Urinary bladder (tissue), 4 donors: ENCODE measurements at places on chromosomes 5 and 9. TPM values are rescaled to one million over a fixed set of nuclear protein-coding genes. Genes with fewer than 3 reads are reported as not detected.

The SLC25A48 gene
- 0.37 TPM for total RNA-seq

The PCDHGB3 gene
- total RNA-seq = 7.3 TPM

The SCGB3A2 gene
- not detected for total RNA-seq

The DRD1 gene
- 4.2 TPM for total RNA-seq

The PCDHB15 gene
- total RNA-seq = 7.8 TPM

The FBXL7 gene
- 15.3 TPM for total RNA-seq

DNA sequence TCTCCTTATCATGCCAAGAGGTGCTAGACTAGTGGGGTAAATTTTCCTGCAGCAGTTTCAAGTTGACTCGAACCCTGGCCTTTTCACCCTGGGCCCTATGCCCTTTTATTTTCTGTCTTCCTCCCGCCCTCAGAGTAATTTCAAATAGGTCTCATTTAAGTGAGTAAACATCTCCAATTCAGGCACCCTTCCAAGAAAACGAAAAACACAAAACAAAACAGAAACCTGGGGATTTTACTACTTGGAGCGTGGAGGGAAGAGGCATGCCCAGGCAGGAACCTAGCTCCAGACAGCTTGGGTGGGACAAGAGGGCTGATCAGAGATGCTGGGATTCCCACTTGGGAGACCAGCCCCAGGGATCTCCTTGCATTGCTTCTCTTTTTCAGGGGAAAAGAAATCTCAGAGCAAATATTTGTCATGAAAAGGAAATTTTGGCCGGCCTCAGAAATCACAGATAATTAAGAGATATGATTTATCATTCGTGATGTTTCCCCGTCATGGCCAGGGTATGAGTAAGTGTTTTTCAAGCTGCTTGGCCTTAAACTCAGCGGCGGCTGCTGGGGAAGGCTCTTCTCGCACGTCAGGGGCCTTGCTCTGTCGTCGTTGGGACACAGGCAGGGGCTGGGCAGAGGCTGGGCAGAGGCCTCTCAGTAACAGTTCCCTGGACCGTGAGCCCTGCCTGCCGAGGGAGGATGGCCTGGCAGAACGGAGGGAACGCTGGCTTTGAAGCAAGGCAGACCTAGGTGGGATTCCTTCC lies 248.6 kb upstream of the KLF4 start:
- peak; percentile 52 for DNase-seq

GRCh38 chr9:20112205-20112783 lies 323.5 kb upstream of the SLC24A2 start:
- DNase-seq = no peak

The GEMIN5 gene
- 18.0 TPM for total RNA-seq

GRCh38 chr9:114588651-114589526 lies 1.3 kb downstream of the ATP6V1G1 start:
- no peak for DNase-seq

GRCh38 chr9:37198831-37199230 lies 78.5 kb downstream of the ZCCHC7 start:
- no peak for DNase-seq

DNA sequence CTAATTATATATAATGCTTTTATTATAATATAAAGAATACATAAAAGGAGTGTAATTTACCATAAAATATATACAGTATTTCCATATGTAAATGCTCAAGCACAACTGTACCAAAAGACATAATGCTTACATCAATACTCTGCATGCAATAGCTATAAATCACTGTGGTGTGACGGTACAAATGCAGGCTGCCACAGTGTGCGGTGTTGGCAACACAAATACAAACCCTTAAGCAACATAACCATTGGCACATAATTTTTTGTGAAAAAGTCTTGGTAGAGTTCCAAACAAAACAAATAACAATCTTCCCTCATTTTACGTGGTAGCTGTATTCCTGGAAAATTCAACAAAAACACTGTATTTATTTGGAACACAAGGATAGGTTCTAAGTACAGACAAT lies 1.9 kb upstream of the SHISAL2B start:
- no peak for DNase-seq

GRCh38 chr5:168578006-168578405 lies 1.2 kb downstream of the PANK3 start:
- DNase-seq = no peak

- no peak for DNase-seq
Observed at GRCh38 chr5:138033907-138034306, 1.0 kb upstream of the FAM13B start.

The IL31RA gene
- total RNA-seq = 0.26 TPM

DNA sequence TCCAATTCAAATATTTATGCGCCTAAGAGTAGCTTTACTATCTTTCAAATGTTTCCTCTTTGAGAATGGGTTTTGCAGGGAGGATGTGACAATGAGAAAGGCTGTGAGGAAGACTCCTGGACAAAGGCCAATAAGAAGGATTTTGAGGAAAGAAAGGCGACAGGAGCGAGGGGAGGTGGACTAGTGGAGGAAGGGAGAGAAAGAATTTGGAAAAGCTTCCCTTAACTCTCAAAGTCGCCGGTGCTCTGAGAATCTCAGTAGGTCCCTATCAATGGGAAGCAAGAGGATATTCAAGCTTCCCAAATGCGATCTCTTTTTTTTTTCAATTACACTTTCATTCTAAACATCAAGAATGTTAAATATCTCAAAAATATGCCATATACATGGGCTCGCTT lies 2.8 kb upstream of the CDC20B start:
- no peak for DNase-seq

GRCh38 chr9:35341585-35341984 lies 148.3 kb upstream of the RUSC2 start:
- peak; percentile 13 for DNase-seq

DNA sequence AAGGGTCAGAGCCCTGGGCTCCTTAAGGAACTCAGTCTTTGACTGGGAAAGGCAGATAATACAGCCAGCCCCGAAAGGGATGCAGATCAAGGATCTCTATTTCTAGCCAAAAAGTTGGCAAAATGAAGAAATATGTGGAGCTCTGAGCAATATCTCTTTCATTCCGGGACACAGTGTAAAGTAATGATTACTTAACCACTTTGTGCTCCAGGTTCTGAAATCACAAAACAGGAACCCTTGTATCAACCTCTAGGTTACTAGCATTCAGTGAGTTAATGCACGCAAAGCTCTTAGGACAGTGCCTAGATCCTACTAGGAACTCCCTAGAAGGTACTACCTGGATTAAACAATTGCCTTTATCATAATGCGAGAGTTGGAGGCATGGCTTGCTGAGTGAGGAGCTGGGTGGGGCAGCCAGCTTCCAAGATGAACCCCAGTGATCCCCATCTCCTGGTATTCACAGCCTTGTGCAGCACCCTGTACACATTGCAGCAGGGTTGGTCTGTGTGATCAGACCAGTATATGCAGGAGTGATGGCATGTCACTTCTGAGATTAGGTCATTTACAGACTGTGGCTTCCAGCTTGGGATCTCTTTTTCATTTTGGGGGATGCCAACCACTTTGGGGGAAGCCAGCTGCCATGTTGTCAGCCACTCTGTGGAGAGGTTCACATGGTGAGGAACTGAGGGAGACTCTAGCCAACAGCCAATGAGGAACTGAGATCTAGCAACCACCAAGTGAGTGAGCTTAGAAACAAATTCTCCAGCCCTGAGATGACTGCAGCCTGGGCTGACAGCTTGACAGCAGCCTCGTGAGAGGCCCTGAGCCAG lies 103.1 kb upstream of the SLC44A1 start:
- no peak for DNase-seq

GRCh38 chr9:2469681-2470221 lies 151.8 kb upstream of the VLDLR start:
- no peak for DNase-seq

The KCNIP1 gene
- total RNA-seq = 3.0 TPM

DNA sequence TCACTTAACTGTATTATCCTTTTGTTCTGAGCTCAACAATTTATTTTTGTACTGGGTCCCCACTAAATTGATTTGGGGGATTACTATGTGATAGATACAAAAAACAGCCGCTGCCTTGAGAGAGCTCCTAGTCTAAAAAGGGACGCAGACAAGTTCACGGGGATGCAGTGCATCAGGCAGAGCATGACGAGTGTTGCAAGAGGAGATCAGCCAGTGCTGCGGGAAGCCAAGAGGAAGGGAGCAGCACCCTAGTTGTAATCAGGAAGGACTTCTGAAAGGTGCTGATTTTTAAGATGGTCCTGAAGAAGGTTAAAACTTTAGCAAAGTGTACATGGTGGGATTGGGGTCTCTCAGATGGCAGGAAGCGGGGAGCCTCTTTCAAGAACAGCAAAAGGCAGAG lies 15.8 kb downstream of the GALNT10 start:
- no peak for DNase-seq

- DNase-seq = peak; percentile 71
Observed at GRCh38 chr9:107484117-107484723, 5.3 kb downstream of the KLF4 start.

GRCh38 chr5:34919077-34919476 lies 3.6 kb downstream of the BRIX1 start:
- no peak for DNase-seq

DNA sequence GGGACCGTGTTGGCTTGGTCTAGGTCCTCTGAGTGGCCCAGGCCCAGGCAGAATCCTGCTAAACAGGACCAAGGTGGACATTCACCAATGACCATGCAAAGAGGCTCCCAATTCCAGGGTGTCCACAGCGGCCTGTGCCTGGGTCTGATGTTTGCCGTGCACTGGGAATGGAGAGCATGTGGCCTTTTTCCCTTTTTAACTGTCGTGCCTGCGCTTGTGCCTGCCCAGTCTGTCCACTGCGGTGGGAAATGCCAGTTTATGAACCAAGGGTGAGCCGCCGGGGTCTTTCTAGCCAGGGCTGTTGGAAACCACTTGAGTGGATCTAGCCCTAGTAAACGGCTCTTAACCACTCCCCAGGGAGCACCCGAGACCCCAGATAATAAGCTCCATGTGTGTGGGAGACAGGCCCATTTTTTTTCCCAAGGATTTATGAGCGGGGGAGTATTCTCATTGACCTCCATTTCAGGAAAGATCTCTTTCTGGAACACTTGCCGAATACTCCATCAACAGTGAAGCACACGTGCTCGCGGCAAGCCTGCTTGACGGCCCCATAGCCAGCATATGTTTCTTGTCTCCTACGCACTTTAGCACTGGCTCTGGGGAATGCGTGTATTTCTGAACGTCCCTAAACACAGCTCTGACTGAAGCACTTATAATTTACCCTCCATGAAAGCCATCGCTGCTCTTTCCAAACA lies 93.2 kb upstream of the PHYKPL start:
- DNase-seq = peak; percentile 85

DNA sequence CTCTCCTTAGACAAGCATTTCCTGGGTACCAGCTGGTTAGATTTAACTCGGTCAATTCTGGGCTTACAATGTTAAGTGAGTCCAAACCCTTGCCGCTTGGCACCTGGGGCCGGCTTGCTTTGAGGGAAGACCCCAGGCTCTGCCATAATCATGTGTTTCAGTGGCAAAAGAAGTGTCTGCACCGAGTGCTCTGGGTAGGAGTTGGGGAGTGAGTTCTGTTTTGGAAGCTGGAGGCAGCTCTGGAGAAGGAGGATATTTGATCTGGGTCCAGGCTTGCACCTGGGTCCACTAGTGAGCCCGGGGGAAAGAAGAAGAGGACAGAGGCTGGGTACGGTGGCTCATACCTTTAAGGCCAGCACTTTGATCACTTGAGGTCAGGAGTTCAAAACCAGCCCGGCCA lies 8.4 kb upstream of the OLFM1 start:
- no peak for DNase-seq

DNA sequence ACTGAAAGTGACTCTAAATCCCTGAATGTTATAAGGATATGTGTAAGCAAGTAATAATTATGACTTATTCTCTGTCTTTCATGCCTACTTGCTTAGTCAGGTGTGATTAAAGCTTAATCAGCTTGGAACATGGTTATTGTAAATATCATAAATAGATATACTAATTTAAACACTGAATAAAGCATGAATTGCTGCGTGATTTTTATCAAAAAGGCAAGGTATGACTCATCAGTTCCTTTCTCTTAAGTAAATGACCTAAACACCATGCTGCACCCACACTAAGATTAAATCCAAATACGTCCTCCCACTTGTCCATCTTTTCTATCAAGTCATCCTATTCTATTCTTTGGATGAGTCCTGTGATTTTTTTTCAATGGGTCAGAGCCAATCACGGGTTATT lies 124.6 kb upstream of the MTAP start:
- no peak for DNase-seq

- no peak for DNase-seq
Observed at GRCh38 chr5:33981408-33982162, 2.9 kb downstream of the SLC45A2 start.

GRCh38 chr9:115369322-115369957 lies 251.5 kb upstream of the TNC start:
- DNase-seq = peak; percentile 31

GRCh38 chr5:149036168-149036567 lies 26.7 kb downstream of the SH3TC2 start:
- DNase-seq = no peak

- no peak for DNase-seq
Observed at GRCh38 chr5:152593388-152593787, 188.3 kb upstream of the NMUR2 start.

DNA sequence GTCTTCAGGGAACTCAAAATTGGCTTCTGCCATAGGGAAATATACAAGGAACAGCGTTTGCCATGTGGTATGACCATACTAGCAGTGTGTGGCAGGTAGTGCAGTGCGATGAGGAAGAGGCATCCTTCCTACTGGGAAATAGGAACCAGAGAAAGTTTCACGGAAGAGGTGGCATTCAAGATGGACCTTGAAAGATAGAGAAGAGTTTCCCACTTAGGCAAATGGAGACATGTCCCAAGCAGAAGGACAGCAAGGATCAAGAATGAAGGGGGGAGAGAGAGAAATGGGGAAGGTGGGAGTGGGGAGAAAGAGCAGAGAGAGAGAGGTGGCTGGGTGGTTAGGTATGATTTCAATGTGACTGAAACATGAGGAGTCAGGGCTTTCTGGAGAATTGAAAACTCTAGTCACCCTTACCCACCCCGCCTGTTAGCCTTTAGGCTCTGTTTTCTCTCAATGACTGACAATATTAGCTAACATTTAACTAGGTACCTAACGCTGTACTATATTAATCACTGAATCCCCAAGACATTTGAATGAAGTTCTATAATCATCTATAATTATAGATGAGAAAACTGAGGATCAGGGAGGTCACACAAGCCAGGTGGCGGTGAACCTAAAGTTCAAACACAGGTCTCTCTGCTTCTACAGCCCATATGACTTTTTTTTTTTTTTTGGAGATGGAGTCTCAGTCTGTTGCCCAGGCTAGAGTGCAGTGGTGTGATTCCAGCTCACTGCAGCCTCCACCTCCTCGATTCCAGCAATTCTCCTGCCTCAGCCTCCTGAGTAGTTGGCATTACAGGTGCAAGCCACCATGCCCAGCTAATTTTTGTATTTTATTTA lies 171.3 kb downstream of the NR3C1 start:
- no peak for DNase-seq

The CSF1R gene
- total RNA-seq = 24.5 TPM

DNA sequence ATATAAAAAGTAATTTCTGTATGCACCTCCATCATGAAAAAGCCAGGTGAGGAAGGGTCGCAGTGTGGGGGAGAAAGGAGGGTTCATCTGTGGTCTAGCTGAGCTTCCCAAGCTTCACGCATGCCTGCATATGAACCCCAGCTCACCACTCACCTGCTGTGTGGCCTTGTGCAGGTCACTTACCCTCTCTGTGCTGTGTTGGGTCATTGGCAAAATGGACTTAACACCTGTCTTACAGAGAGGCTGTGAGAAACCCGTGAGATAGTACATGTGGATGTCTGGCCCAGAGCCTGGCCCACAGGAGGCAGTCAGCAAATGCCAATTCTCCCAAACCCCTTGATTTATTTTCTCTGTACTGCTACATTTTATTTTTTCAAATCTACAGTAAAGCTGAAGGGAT lies 88.9 kb downstream of the GABBR2 start:
- DNase-seq = no peak

GRCh38 chr9:133876836-133877235 lies 115.3 kb downstream of the VAV2 start:
- no peak for DNase-seq

The FREM1 gene
- total RNA-seq = 53.2 TPM

The C5orf34 gene
- total RNA-seq = 9.7 TPM

- no peak for DNase-seq
Observed at GRCh38 chr9:86275962-86276361, 6.4 kb downstream of the ISCA1 start.
